ENCODE measurements at places on chromosomes 12 and 14.

- no peak for DNase-seq
Measured at GRCh38 chr12:32612658-32613614, 66.2 kb upstream of the DNM1L start.

GRCh38 chr12:129486931-129487330 lies 416.9 kb downstream of the TMEM132D start:
- no peak for DNase-seq

DNA sequence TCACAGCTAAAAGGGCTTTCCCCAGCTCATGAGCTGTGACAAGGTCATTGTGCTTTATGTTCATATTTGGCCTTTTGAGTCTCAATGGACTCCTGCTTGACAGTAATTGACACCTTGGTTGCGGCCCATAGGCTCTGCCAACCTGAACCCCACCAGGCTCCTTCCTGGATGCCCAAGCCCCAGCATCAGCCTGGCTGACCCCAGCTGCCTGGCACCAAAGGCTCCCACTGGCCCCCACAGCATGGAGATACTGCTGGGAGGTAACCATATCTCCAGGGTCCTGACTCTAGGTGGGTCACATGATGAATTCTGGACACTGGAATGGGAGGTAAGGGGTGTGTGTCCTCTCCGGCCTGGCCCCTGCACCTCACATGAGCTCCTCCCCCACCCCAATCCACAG lies 50.2 kb downstream of the CLMN start:
- no peak for DNase-seq

GRCh38 chr14:49106741-49107667 lies 479.2 kb downstream of the RPS29 start:
- no peak for DNase-seq

DNA sequence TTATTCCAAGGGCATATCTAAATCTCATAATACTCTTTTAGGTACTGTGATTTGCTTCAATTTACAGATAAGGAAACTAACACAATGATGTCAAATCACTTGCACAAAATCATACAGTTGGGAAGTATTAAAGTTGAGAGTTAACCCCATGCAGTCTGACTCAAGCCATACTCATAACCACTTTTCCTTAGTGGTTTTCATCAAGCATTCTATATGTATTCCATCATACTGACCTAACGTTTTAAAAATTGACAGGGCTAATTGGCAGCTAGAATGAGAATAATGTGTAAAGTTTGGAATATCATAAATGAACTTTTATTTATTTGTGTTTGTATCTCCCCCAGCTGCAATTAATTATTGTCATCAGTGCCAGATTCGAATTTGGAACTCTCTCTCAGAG lies 20.9 kb downstream of the PUS7L start:
- DNase-seq, result no peak

- DNase-seq, result peak; percentile 57
Measured at GRCh38 chr12:122860040-122860853, 25.0 kb downstream of the HIP1R start.

- no peak for DNase-seq
Measured at GRCh38 chr12:3871356-3871755, 1.8 kb downstream of the PARP11 start.

DNA sequence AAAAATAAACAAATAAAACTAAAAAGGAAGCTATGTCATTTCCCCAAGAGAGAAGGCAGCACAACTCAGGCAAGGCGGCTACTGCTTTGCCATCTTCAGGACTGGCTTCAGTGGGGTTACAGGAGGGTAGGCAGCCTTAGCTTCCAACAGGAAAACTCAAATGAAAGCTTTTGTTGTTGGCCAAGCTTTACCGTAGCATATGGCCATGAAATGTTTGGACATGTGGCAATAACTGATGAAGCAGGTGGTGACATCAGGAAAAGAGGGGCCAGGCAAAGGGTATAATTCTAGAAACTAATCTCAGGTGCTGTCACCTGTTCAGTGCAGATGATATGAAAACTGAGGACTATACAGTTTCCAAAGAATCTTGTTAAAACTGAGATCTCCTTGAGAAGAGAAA lies 22.8 kb upstream of the NPFF start:
- DNase-seq, result no peak

- no peak for DNase-seq
Measured at GRCh38 chr12:107042801-107043200, 50.5 kb downstream of the CRY1 start.

DNA sequence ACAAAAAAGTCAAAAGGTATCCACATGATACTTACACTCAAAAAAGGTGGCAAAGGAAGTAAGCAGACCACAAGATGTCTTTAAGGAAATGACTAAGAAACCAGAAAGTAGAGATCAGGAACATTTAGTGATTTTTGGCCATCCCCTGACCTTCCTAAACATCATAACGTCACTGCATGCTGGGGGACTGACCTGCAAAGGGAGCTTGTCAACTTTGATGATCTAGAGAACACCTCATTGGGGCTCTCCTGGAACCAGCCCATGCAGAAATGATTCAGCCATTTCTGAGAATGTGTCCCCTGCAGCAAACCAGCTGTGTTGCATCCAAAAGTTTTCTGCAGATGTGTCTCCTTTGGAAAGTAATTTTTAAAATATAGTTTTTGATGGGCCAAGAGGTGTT lies 152.2 kb upstream of the RASSF8 start:
- DNase-seq, result no peak

DNA sequence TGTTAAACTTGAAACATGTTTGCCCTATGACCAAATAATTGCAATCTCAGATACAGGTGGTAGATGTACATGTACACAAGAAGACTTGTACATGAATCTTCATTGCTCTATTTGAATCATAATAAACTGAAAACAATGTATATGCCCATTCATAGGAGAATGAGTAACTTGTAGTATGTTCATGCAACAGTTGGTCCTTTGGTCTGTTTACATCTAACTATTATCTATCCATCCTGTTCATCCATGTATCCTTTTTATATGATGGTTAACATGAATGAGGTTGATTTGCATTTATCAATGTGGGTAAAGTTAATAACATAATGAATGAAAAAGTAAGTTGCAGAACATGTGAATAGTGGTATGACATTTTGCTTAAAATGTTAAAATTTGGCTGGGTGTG lies 37.1 kb downstream of the HSD17B6 start:
- DNase-seq, result no peak

DNA sequence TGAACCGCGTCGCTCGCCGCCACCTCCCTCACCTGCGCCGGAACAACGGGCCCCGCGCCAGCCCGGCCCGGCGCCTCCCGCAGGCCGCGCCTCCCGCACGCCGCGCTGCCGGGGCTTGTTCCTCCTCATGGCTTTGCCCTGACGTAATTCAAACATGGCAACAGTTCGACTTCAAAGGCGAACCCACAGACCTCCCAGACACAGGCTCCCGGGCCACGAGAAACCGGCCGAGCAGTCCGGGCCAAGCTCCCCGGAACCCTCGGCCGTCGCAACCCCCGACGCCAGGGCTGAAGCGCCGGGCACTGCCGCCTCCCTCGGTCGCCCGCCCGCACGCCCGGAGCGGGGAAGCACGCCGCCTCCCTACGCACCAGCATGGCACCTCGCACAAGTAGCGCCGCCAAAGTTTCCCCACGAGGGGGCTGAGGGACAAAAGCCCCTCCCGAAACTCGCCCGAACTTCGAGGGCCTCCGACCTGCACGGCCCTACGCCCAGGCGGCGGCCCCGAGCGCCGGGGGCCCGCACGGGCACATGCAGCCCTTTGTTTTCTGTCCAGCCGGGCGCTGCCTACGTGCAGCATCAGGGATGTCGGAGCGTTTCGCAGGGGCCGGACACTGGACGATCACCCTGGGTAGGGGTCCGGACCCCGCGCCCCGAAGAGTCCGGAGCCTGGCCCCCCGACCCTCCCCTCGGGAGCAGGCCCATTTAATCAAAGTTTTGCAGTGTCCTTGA lies 1.7 kb downstream of the SINHCAF start:
- peak; percentile 96 for DNase-seq

GRCh38 chr12:33180918-33181317 lies 258.7 kb downstream of the SYT10 start:
- no peak for DNase-seq

DNA sequence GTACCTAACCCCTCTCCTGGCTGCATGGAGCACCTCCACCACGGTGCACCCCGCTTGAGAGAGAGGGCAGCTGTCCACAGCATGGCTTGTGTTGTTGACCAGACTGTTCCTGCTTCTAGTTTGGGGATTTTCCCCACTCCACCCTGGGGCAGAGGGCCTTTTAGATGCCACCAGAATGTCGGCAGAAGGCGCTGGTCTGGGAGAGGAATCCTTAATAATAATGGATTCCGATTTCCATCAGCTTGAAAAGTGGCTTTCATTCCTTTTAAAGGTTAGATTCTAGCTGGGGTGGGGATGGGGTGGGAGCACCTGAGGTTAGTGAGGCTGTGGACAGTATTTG lies 1.8 kb downstream of the ESRRB start:
- no peak for DNase-seq

DNA sequence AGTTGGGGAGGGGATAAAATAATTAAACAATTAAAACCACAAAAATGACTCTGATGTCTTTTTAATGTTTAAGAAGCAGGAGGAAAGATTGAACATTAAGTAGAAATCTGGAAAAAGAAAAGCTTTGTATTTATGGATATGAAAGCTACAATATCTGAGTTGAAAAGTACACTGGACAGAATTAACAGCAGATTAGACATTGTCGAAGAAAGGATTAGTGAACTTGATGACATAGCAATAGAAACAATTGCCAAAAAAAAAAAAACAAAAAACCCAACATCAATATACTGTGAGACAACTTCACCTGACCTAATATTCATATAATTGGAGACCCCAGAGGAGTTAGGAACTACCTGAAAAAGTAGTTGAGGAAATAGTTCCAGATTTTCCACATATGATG lies 289.5 kb upstream of the RGS6 start:
- no peak for DNase-seq

- DNase-seq, result no peak
Measured at GRCh38 chr14:55965851-55966250, 152.4 kb upstream of the PELI2 start.

GRCh38 chr12:127594351-127594970 lies 672.5 kb upstream of the TMEM132C start:
- DNase-seq, result no peak

DNA sequence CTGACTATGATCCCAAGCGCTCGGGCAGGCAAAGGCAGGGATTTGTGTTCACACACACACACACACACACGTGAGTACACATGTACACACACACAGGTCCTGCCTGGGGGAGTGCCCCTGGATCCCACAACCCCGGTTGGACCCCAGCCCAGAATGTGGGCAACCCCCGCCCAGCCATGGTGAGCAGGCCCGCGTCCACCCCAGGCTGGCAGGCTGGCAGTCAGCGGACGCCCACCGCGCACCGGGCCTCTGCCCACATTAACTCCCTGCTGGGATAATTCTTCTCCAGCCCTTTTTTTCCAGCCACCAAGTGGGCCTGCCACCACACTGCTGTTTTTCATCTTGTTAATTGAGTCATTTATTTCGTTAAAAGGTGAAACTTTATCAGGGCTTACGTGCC lies 256.2 kb downstream of the BCL11B start:
- DNase-seq, result no peak

GRCh38 chr14:102728501-102728900 lies 48.7 kb upstream of the TRAF3 start:
- no peak for DNase-seq

GRCh38 chr14:51865953-51866747 lies 5.7 kb downstream of the GNG2 start:
- DNase-seq, result no peak

- DNase-seq, result no peak
Measured at GRCh38 chr14:77314043-77314442, 6.6 kb downstream of the POMT2 start.

DNA sequence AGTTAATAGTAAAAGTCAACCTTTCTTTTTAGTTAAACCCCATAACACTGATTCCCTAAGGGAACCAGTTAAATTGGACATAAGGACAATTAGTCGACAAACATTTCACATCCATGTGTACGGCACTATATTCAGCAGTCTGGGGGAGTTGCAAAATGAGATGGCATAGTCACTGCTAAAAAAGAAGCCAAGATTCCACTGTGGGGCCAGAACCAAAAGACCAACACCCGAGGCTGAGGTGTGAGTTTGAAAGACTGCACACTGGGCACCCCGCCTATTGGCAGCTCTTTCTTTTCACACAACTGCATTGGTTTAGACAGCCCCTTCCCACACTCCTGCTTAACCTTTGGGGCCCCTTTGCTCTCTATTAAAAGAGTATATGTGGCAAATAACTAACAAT lies 16.7 kb downstream of the SETD3 start:
- DNase-seq, result no peak

DNA sequence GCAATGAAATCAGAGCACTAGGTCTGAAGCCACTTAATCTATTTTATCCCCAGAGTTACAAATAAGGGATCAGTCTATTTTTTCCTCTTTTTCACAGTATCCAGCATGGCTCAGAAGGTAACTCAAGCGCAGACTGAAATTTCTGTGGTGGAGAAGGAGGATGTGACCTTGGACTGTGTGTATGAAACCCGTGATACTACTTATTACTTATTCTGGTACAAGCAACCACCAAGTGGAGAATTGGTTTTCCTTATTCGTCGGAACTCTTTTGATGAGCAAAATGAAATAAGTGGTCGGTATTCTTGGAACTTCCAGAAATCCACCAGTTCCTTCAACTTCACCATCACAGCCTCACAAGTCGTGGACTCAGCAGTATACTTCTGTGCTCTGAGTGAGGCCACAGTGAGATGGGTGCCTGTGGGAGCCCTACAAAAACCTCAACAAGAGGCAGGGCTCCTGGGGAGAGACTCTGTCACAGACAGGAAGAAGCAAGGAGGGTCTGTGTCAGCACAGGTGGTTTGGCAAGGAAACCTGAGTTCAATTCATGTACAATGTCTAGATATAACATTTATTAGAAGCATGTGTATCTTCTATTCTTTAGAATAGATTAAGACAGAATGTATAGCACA lies 334.3 kb upstream of the OR4E1 start:
- DNase-seq, result no peak

DNA sequence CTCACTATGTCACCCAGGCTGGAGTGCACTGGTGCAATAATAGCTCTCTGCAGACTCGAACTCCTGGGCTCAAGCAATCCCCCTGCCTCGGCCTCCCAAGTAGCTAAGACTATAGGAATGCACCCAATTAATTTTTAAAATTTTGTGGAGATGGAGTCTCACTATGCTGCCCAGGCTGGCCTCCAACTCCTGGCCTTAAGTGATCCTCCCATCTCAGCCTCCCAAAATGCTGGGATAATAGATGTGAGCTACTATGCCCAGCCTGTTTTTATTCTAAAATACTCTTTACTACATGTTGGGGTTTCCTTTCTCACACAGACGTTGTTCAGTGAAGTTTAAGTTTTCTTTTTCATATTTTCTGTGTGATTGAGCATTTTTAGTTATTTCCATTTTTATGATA lies 60.9 kb upstream of the DUSP6 start:
- DNase-seq, result no peak

- peak; percentile 58 for DNase-seq
Measured at GRCh38 chr14:58639842-58640484, 2.2 kb downstream of the DACT1 start.

Data from right kidney (tissue), 9 donors.